ENCODE measurements at places on chromosomes 4 and X.

DNA sequence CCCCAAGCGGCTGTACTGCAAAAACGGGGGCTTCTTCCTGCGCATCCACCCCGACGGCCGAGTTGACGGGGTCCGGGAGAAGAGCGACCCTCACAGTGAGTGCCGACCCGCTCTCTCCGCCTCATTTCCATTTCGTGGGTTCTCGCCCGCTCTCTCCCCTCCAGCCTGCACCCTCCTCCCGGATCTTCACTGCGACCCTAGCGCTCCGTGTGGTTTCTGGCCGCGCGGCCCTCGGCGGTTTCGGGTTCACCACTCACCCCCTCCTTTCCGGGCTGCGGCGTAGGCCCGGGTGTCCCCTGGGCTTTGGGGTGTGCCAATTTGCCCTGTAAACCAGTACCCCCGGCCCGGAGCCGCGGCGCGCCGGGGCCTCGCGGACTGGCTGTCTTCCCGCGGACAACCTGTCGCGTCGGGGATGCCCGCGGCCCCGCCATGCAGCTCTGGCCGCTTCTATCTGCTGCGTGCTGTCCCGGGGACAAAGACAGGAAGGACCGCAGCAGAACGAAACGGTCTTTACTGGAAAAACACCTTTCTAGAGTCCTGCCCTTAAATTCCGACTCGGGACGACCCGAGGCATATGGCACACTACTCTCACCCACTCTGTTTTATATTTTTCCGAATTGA lies 737 bp downstream of the FGF2 start:
- DNase-seq = peak; percentile 55

DNA sequence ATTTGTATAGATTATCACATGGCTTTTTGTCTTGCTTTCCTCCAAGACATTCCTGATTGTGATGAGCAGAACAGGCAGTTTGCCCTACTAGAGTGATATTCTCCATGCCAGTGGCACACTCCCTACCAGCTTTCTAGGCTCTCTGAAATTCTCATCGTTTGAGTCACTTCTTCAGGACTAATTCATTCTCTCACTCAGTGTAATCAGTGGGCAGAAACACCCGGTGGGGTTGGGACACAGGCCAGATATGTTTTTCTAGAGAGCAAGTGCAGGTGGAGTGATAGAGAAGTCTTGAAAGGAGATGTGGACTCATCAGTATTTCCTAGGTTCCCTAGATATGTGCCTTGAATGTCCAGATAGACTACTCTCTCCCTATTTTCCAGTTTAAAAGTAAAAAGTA lies 13.1 kb downstream of the RAB33A start:
- DNase-seq = no peak

DNA sequence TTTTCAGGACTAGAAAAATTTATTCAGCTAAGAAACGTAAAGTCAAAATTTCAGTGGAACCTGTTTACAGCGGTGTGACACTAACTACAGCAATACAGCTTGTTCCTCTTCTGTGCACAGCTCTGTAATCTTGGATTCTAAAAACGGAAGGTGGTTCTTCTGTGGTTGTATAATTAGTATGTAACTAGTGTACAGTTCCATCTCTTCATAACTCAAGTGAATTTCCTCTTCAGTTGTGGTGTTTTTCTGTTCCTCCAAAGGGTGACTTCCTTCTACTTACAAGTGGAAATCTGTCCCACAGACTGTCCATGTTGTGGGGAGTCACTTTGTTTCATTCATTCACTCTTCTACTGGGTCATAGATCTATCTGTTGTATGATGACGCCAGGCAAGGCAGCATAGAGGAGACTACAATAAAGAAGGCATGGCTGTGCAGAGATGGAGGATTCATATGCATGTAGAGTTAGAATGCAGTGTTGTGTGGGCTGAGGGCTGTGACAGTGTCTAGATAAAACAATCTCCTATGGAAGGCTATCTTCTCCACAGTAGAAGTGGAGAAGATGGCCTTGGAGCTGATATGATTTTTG lies 5.4 kb downstream of the DAPP1 start:
- no peak for DNase-seq

GRCh38 chr4:156677656-156678055 lies 293.9 kb downstream of the PDGFC start:
- DNase-seq = no peak

DNA sequence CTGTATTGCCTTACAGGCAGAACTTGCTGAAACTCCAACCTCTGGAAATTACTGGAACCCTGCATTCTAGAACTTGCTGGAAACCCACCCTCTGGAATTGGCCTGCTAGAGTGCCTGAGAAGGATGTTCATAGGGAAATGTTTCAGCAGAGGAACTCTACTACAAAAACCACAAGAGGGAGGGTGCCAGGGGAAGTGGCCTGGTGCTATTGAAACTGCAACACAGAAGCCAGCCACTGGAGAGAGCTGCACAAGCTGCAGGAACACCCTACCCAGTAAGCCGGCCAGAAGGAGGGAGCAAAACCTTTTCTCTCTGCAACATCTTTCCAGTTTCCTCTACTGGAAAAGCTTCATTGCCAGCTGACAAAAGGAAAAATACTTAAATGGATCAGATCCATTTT lies 2.5 kb upstream of the BRWD3 start:
- peak; percentile 1 for DNase-seq

DNA sequence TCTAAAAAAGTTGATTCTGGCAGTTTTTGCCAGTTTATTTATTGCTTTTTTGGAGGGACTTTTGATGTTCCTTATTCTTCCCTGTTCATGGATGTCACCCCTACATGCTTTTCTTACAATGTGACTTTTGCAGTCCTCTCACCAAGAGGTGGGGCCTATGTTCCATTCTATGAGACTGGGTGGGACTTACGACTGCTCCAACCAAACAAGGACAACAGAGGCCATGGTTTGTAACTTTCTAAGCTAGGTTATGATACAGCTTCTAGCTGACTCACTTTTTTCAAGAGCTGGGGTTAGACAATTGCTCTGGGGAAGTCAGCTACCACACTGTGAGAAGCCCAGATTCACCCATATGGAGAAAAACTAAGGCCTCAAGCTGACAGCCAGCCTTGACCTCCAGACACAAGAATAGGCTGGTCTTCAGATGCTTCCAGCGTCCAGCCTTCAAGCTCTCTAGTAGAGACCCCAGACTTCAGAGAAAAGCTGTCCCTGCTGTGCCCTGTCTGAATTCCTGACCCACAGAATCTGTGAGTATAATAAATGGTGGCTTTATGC lies 39.5 kb downstream of the ENOPH1 start:
- peak; percentile 61 for DNase-seq

GRCh38 chr4:111631215-111631999 lies 513.8 kb upstream of the FAM241A start:
- peak; percentile 27 for DNase-seq

DNA sequence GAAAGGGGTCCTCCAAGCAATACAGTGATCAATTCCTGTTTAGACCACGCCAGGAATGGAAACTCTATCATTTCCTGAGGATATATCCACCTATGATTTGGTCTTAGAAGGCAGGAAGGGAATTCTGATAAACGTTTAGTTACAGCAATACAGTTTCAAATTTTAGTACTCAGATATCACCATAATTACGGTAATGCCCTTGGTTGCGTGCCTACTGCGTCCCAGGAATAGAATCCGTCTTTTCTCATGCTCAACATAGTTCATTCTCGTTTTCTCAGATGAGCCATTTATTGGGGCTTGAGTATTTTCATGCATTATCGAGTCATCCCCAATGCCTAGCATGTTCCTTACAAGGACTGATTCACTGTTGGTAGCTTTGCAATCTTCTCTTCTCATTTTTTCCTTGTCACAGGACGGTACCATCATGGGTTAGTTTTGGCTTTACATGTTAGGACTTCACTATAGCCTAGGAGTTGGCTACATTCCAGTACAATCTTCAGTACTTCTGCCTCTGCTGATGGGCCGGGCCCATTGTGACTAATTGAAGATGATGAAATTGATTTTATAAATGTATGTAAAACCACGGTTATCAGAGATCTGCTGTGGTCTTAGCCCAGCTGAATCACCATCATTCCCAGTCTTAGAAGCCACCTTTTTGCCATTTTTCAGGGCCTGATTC lies 4.4 kb upstream of the PRKX start:
- no peak for DNase-seq

- DNase-seq = no peak
These were observed 687.2 kb upstream of the AADAT start for GRCh38 chr4:170776983-170777382.

GRCh38 chrX:97616883-97617530 lies 733.3 kb downstream of the RPA4 start:
- peak; percentile 77 for DNase-seq

DNA sequence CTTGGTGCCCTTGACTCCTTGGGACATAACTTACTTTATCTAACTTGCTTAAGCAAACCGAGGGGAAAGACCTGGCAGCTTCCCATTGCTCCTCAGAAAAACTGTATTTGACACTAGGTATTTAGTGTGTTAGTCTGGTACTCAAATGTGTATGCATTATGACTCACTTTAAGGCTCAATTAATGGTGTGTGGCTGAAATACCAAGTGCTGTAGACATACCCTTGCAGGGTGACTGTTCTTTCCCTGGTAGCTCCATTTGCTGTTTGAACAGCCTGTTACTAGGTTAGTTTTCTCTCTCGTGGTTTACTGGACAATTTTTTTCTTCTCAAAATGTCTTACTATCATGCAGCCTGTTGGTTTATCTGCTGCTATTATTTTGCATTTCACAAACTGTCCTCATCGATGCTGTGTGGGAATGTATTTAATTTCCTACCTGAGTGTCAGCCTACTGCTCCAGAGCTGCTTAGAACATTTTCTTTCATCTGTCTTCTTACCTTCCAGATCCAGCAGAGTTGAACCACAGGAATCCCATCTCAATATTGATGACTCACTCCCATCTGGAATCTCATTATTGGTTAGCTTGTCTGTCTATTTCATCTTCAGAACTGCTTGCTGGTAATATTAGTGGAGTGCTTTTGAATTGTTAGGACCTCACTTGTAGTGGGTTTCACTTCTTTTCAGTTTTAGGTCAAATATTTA lies 158.0 kb upstream of the FAT1 start:
- no peak for DNase-seq

DNA sequence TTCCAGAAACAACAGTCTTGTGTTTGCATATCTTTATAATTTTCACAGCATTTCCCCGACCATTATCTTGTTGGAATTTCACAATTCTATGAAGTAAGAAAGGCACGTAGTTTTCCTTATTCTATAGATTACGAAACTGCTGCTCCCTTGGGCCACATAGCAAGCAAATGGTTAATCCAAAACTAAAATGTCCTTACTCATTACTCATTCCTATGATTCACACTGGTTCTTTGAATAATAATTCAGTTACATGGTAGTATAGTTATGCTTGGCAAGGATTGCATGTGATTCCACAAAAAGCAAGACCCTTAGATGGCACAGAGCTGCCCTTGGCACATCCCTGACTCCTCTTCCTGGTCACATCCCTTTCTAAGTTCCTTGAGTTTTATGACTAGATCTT lies 51.2 kb downstream of the OR13H1 start:
- no peak for DNase-seq

DNA sequence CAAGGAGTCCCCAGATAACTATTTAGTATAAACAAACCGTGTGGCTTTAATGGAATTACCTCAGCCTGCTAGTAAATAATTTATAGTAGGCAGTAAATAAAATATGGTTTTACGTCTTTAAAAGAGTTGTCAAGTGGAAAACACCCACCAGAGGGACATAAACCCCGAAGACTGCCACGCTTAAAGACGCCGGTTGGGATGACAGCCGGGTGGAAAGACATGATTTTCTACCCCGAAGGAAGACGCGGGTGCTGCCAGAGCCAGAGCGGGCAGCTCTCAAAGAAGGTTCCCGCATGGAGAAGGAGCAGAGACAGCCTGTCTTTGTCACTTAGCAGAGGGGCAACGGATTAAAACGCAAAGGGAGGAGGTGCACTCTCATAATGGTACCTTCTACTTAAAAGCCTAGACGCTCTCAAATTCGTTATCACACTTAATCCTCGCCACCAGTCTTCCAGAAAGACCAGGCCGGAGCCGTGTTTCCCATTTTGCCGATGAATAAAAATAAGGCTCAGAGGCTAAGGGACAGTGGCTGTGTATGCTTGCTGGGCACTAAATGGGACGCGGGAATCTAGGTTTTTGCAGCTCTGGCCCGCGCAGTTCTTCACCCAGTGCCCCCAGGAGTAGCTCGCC lies 140.5 kb upstream of the ZIC3 start:
- DNase-seq = no peak

DNA sequence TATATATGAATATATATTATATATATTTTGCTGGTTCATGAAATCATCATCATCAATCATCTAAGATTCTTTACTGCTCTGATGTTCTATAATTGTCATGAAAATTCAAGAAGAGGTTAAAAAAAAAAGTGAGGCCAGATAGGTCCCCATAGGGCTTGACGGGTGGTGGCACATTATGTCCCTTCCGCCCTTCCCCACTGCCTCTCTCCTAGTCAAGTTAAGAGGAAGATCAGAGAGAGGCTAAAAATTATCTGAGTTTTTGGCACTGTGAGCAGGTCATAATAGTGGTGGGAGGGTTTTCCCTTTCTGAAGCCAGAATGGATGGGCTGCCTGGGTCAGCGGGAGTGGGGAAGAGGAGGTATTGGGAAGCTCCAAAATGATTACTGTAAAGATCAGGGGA lies 5.4 kb downstream of the SYNPO2 start:
- DNase-seq = no peak

DNA sequence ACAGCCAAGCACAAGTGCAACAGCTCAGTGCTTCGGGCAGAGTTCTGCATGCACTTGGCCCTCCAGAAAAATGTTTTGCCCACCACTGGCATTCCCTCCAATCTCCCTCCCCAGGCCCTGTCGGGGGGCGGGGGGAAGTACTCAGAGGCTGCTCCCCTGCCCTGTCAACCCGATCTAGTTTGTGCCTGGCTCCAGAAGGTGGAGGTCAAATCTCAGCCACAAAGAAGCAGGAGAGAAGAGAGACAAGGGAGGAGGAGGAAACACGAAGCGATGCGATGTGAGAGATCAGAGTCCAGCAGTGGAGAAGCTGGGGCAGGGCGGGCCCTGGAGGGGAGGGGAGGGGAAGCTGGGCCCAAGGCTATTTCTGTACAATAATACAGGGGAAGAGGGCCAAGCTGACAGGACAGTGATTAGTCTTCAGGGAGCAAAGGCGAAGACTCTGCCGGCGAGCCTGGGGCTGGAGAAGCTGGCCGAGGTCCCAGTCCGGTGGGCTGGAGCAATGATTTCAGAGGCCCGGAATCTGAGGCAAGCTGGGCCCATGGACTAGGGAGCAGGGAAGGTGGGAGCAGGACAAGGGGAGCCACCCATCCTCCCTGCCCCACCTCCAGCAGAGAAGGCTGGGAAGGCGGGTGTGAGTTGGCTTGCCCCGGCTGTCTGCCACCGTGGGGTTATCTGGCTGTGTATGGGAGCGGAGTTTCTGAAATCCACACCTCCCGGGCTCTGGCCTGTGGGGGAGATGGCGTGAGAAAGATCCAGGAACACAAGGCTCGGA lies 167.1 kb downstream of the EFNB1 start:
- DNase-seq = peak; percentile 65

GRCh38 chr4:7336732-7337131 lies 98.0 kb downstream of the PSAPL1 start:
- no peak for DNase-seq

GRCh38 chr4:146330392-146330791 lies 116.1 kb downstream of the REELD1 start:
- peak; percentile 58 for DNase-seq

DNA sequence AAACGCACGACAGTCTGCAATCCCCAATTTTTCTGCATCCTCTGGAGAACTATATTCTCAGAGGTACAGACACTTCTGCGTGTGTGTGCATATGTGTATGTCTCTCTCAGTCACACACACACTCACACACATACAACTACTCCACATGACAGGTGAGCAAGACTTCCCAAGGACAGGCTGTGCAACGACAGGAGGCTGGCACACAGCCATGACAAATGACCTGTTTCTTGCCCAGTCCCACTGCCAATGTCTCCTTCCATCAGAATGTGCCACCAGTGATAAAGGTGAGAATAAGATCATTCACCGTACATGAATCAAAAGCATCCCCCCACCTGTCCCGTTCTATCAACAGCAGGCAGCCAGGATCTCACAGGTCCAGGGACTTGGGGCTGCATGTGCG lies 52.4 kb downstream of the PPP2R2C start:
- DNase-seq = no peak
